ENCODE measurements at places on chromosomes 11 and 22.

GRCh38 chr11:35347921-35348331 is 71.4 kb downstream of the SLC1A2 start:
- no peak for DNase-seq

GRCh38 chr22:27349456-27349855 is 452.1 kb downstream of the MN1 start:
- no peak for DNase-seq

DNA sequence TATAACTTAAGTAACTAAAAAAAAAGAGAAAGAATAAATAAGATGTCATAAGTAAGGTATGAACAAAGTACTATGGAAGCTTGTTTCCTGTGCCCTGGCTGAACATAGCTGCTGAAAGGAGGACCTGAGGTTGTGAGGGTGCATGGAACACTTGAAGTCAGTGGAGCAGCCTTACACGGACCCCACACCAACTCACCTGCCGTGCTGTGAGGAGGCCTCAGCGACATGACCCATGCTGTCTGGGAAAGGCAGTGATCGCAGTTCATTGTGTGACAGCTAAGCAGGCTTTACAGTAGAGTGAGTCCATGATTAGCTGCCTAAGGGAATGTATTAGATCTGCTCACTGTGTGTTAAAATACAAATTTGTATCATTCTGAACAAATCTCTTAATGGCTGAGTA is 17.6 kb downstream of the RASSF10 start:
- no peak for DNase-seq

DNA sequence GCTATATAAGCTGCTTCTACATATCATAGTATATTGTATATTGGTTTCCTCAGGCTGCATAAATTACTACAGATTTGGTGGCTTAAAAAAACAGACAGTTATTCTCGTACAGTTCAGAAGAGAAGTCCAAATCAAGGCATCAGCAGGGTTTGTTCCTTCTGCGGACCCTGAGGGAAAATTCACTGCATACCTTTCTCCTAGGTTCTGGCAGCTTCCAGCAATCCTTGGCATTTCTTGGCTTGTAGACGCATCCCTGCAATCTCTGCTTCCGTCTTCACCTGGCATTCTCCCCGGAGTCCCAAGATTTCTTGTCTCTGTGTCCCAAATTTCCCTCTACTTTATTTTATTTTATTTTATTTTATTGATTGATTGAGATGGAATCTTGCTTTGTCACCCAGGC is 142.8 kb downstream of the COMMD9 start:
- DNase-seq = no peak

DNA sequence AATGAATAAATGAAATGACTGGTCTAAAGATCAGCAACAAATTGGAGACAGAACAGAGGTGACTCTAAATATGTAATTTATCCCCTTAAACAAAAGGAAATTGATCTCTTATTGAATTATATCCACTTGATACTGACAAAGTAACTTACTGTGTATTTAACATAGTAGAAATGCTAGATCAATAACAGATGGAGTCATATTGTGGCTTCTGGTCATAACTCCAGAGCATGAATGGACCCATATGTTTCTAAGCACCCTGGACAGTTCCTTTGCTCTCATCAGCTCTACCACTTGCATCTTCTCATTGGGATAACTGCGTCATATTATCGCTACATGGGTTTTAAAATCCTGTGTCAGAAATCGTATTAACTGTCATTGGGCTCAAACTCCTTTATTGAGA is 222.3 kb downstream of the ETS1 start:
- DNase-seq = no peak
